Astrocyte (in vitro differentiated cells and primary cell): ENCODE measurements at places on chromosomes 6 and 20.

GRCh38 chr6:48757661-48758060 is 646.7 kb upstream of the PTCHD4 start:
- DNase-seq = peak; percentile 48

GRCh38 chr20:40654876-40655275 is 34.2 kb downstream of the MAFB start:
- no peak for DNase-seq

DNA sequence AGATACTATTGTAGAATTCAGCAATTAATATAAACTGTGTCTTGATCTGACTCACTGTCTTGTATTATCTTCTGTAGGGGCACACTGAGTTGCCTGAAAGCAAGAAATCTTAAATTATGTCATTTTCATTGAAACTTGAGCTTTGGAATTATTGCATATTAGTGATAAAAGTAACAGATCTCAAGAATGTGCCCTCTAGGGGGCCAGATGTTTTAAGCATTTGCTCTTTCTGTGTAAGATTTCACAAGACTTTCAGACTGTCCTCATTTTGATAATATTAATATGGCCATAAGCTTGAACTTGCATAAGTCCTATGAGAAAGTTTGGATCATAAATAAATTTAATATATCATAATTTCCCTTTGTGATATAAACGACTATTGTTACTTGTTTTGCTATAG is 55.5 kb upstream of the MYO6 start:
- no peak for DNase-seq

DNA sequence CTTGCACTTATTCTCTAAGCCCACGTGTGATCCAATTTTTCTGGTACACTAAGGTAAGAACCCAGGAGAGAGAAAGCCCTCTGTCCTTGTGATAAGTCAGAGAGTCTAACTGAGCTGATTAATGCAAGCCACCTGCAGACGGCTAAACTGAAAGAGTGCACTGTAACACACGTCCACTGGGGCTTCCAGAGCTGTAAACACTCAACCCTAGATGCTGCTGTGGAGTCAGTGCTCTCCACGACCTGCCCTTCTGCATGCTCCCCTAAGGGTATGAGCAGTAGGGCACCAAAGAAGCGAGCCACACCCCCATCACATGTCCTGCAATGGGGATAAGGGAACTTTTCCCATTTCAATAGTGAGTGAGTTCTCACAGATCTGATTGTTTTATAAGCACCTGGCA is 55.7 kb downstream of the TXLNB start:
- no peak for DNase-seq

- no peak for DNase-seq
Observed at GRCh38 chr6:81130969-81131368, 621.5 kb downstream of the TENT5A start.

DNA sequence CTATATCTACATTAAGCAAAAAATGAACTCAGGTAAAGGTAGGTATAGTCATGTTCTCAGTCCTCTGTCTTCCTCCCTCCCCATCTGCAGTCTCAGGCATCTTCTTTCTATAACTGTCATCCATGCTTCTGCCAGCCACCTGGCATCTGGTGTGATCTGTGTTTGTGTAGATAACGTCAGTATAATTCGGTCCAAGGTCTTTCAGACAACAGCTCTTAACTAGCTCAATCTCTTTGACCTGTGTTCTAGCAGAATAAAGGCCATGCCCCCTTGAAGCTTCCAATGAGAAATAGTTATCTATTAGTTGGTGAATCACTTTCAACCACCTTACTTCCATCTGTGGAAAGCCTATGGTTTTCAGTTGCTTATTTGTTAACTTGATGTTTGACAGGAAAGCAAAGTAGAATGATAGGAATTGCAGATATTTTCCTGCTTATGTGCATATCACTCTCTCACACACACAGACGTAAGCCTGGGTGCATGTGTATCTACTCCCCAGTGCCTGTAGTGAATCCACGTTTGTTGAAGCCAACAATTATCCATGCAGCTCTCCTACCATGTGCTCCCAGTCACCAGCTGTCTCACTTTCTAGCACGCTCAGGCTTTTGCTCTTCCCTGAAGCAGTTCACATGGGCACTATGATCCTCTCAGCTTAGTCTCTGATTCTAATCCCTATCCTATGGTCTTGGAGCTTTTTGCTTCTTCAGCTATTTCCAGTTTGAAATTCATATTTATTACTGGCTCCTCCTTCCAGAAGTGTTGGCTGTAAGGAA is 433.7 kb upstream of the MANEA start:
- no peak for DNase-seq

DNA sequence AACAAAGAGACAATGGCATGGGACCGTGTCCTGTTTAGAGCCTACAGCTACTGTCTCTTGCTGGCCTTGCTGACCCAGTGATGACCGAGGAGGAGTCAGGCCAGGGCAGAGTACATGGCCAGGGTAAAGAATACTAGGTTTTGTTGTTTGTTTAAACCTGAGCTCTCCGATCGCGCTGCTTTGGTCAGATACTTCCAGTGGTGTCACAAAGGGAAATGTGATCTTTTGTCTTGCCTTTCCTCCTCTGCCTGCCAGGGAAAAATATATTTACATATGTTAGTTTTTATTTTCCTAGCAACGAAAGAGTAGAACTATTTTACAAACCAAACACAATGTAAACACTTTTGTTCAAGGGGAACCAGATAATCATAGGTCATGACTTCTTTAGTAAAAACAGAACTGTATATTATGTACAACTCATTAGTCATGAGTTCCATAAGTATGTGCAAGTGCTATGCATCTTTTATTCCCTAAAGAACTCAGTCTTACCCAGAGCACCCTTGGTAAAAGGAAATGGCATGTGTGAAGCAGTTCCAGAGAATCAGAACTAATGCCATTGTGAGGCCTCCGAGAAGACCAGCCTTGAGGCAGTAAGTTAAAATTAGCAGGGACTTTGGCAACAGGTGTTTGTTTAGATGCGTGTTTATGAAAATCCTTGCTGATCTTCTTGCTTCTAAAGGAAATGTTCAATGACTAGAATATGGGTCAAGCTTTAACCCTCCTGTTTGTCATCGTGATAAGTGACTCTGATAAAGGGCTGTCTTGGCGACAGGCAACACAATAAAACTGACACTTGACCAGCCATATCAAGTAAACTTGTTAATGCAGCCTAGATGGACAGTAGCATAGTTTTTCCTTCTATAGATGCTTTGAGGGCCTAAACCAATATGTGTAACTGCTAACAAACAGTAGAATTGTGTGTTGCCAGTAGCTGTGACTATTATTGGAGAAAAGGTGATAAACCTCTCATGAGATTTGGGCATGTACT is 204.6 kb downstream of the NKAIN2 start:
- no peak for DNase-seq
